ENCODE measurements at places on chromosomes 2 and 18. TPM values are rescaled to one million over a fixed set of nuclear protein-coding genes. Genes with fewer than 3 reads are reported as not detected.

The ALPI gene
- 2.7 TPM for polyA plus RNA-seq

The CRYGC gene
- polyA plus RNA-seq = 1.3 TPM

The OSGEPL1 gene
- 8.3 TPM for polyA plus RNA-seq

The CHRNG gene
- not detected for polyA plus RNA-seq

The AAK1 gene
- polyA plus RNA-seq = 44.4 TPM

The SALL3 gene
- polyA plus RNA-seq = 0.54 TPM

The EPG5 gene
- 5.7 TPM for polyA plus RNA-seq

The C2orf66 gene
- polyA plus RNA-seq = not detected

The FOXI3 gene
- polyA plus RNA-seq = not detected

The GAL3ST2 gene
- not detected for polyA plus RNA-seq

The MRO gene
- 1.2 TPM for polyA plus RNA-seq

The FAM124B gene
- not detected for polyA plus RNA-seq

The CNDP1 gene
- 0.74 TPM for polyA plus RNA-seq

The PROKR1 gene
- not detected for polyA plus RNA-seq

The TIMM21 gene
- polyA plus RNA-seq = 53.0 TPM

The ANO7 gene
- polyA plus RNA-seq = 3.0 TPM

GRCh38 chr2:10271946-10272345 is 30.8 kb upstream of the HPCAL1 start:
- DNase-seq = no peak

GRCh38 chr2:175372704-175373701 is 191.5 kb upstream of the ATP5MC3 start:
- DNase-seq = no peak

DNA sequence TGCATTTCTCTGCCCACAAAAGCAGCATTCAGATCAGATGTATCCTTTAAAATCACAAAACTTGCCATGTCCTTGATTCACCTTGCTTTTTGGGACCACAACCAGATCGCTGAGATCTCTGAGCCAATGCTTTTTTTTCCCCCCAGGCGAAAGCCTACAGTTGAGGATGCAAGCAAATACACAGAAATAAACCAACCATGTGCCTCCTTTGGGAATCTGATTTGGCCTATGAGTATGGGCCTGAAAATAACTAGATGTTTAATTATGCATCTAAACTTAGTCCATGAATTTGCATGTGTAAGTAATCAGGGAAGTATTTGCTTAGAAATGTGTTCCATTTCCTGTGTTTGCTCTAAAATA is 49.7 kb upstream of the CDC42EP3 start:
- DNase-seq = no peak

DNA sequence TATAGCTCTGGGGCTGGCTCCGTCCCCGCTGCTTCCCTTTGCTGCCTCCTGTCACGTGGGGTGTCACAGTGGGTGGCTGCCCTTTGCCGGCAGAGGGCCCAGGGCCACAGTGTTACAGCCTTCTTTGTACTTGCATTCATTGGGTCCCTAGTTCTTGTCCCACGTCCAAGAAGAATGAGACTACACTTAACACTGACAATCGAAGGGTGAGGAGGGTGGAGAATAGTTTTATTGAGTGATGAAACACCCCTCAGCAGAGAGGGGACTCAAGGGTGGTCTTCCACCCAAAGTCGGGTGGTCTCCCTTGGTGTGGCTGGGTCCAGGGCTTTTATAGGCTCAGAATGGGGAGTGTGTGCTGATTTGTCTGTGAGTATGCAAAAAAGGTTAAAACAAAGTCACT is 1.9 kb downstream of the ATG4B start:
- no peak for DNase-seq

GRCh38 chr2:217955881-217956493 is 46.8 kb downstream of the TNS1 start:
- no peak for DNase-seq

- no peak for DNase-seq
These were observed 94.7 kb upstream of the SP3 start for GRCh38 chr2:174059884-174060244.

DNA sequence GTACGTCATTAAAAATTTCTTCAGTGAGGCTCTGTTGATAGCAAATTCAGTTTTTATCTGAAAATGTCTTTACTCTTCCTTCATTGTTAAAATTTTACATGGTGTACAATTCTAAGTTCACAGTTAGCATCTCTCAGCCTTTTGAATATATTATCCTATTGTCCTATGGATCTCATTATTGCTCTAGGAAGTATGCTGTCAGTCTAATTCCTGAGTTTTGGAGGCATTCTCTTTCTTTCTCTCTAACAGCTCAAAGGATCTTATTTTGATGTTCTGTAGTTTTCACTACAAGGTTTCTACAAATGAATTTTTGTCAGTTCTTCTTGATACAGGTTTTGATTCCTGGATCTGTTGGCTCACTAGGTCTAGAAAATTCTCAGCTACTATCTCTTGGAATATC is 2.9 kb upstream of the ACMSD start:
- DNase-seq = no peak

DNA sequence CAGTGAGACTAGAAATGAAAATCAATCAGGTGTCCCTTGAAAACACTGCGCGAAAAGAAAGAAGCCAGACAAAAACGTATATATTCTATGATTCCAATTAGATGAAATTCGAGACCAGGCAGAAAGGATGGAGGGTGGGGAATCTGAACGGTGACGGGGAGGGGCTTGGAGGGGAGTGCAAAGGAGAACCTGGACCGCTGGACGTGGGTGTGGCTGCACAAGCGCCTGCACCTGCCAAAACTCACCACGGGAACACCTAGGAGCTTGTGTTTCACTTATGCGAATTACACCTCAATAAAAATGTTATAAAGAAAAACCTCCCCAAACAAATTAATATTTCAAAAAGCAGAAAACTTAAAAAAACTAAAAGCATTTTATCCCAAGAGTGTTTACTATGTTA is 21.9 kb downstream of the THAP4 start:
- DNase-seq = no peak

DNA sequence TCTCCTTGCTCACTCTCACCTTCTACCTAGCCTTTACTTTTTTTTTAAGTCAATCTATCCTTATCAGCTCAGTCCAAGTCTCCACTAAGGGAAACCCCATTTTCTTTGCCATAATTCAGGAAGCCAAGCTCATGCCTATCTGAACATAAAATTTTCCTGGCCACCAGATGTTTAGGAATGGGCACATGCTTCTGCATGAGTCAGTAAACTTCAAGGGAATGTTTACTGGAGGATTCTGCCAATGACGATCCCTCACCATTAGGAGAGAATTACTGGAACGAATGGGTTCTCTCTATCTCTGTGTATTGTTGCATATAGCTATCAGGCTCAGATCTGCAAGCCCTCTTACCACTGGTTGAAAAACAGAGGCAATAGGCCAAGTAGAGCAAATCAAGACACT is 731.7 kb upstream of the ZNF804A start:
- DNase-seq = no peak

DNA sequence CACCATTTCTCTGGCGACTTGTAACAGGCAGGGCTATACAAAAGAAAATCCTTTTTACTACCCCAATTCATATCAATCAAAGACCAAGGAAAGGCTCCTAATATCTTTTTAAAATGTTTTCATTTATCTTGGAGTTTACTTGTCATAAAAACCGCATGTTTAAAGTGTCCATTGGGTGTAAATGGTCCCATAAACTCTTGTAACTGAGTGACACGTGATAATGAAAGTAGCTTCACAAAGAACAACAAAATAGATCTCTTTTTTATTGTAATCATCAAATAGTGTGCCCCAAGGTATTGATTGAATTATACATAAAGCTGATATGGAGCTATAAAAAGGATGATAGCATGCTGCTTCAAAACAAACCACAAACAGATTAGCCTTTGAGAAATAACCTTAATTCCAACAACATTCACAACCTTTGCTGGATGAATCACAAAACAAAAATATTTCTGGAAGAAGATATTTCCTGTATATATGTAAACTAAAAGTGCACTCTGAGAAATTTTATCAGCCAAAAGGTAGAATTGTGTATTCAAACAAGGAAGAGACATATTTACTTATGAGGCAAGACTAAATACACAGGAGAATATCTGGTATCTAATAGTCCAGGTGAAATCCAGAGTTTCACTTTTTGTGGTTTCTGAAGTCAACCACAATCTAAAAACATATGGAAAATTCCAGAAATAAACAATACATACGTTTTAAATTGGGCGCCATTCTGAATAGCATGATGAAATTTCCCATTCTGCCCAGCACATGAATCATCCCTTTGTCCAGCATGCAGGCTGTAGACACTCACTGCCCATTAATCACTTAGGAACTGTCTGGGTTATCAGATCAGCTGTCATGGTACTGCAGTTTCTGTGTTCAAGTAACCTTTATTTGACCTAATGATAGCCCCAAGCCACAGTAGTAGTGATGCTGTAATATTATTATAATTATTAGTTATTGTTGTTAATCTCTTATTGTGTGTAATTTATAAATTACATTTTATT is 237.5 kb downstream of the PIK3C3 start:
- DNase-seq = no peak

- DNase-seq = no peak
These were observed 14.5 kb upstream of the ADI1 start for GRCh38 chr2:3533836-3534235.

GRCh38 chr2:120254178-120254577 is 1.5 kb downstream of the RALB start:
- no peak for DNase-seq

DNA sequence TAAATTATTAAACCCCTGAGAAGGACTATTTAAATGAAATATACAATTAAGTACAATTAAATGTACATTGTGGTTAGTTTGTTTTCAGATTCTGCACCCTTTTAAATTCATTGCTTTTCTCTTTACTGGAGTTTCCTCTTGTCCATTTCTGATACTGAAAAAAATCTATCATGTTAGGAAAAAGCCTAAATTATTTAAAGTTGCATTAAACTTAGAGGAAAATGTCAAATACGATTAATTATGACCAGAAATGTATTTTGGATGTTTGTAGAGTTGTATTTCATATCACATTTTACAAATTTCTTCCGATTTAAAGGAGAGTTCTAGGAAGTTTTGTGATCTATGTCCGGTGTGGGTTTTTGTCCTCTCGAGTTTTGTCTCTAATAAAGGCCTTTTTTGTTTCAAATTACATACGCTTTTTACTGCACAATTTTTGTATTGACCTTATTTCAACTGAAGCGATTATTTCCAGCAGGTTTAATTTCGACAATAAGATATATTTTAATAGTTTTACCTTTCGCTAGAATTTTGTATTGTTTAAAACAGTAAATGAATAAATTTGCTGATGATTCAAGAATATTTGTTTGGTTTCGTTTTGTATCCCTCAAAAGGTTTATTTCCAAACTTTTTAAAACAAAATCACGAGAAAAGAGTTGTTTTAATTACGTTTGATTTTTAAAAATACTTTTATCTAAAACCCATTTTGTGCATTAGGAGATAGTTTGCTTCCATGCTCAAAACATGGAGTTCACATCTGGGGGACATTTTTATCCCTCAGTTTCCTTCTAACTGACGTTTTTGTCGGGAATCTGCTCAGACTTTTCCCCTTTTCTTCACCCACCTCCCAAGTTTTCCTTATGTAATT is 3.3 kb upstream of the SATB2 start:
- DNase-seq = no peak

GRCh38 chr18:46591783-46592391 is 65.1 kb downstream of the LOXHD1 start:
- DNase-seq = no peak

DNA sequence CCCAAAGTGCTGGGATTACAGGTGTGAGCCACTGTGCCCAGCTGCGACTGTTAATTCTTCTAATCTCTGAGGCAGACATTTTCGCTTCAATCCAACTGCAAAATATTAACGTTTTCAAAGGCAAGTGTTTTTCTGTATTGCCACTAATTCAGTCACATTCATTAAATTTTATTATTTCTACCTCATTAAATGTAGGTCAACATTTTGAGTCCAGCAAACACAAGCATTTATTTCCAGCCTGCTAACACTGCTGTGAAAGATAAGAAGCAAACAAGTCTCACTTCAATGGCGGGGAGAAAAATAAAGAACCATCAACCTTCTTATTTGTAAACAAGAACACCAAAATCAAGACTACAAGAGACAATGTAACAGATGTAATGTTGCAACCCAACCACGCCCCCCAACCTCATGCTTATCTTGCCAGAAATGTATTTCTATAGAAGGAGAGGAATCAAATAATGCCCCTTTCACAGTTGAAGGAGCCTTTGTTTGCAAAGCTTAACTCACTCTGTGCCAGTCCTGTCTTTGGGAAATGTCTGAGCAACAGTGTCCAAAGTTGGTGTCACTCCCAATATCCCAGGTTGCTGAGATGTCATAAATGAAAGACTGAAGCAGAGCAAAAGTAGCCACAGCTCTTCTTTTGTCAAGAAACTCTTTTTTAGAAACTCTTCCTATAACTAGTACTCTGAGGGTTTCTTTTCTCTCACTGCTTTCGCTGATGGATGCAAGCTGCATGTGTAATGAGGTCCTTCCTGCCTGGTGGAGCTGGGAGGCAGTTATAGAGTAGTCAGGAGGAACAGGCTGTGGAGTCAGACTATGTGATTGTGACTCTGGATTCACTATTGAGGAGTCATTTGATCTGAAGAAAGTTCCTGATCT is 8.6 kb downstream of the DOCK10 start:
- no peak for DNase-seq

- DNase-seq = no peak
These were observed 13.4 kb upstream of the ADGRF3 start for GRCh38 chr2:26359886-26360473.

GRCh38 chr2:3104261-3104660 is 273.4 kb downstream of the EIPR1 start:
- DNase-seq = no peak

- peak; percentile 63 for DNase-seq
These were observed 27.3 kb downstream of the LAMA3 start for GRCh38 chr18:23716516-23716915.

GRCh38 chr2:168156661-168157060 is 90.7 kb downstream of the STK39 start:
- DNase-seq = peak; percentile 27

DNA sequence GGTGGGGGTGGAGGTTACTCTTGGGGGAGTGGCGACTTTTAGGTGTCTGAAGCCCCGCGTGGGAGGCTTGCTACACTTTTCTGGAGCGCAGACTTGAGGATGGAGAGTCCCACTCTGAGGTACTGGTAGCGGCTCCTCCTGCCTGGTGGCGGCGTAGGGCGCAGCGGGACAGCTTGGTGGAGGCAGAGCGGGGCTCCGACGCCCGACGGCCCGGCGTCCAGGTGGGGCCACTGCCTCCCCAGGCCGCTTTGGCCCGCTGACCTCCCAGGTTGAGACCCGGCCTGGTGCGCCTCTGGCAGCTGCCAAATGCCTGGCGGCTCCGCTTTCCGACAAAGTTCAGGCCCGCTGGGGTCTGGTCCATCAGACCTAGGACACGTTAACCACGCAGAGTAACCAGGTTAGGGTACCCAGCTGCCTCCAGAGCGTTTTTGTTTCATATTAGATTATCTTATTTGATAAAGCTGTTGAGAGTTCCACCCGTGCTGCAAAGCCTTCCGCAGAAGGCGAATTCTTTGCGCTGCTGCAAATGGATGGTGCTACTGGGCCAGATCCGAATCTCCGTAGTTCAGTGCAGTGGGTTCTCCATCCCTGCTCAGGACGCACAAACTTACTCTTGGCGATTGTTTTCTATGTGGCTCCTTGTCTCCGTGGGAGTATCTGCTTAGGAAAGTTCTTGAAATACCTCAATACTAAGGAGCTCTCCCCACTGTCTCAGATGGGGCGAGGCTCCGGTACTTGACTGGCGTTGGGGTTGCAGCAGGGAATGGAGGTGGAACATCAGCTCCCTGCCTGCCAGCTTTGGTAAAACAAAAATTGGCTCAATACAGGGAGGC is 405.9 kb downstream of the XIRP2 start:
- peak; percentile 35 for DNase-seq
